ENCODE measurements at places on chromosomes 6 and 20.

DNA sequence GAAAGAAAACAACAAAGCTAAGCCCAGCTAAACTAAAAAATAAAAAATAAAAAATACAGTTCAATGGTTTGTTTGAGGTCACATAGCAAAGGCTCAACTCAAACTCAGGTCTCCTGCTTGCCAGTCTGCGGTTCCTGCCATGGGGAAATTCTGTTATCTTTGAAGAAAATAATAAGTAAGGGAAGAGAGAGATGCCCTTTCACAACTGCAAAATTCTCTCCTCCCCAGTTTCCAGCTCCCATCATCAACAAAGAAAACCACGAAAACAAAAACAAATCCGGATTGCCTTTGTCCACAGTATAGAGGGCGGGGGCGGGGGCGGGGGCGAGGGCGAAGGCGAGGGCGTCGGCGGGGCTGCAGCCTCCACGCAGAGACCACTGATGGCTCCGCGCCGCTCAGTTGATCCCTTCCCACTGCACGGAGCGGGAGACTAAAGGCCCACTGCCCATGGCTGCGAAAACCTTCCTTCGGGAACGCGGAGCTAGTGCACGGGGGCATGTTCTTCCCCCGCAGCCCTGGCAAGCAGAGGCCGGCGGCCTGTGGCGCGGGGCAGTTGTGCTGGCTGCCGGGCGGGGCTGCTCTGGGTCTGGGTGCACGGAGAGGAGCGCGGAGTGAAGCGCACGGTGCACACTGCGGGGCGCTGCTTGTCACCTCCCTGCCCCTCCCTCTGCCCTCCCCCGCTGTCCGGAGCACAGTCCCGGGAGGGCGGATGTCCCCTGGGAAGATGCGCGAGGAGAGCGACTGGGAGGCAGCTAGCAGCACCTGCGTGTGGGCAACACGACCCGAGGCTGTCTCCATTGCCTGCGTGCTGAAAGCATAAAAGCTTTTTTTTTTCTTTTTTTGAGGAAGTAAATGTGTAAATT is 54.1 kb upstream of the TPD52L1 start:
- no peak for DNase-seq

GRCh38 chr6:101146389-101146788 is 247.1 kb upstream of the GRIK2 start:
- no peak for DNase-seq

DNA sequence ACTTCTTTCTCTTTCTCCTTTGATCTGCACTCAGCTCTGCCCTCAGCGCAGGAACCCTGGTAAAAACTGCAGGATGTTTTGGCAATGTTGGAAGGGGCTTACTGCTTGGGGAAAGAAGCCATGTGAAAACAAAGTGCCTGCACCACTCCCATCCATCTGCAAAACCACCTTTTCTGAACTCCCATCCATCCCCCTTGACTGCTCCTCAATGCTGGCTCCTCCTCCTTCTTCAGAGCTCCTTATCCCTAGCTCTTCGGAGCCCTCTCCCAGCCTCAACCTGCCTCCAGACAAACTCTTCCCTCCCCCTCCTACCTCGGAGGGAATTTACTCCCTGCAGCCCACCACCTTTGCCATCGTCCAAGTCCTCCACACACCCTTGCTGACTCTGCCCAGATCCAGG is 4.2 kb upstream of the ZBTB12 start:
- DNase-seq = no peak

DNA sequence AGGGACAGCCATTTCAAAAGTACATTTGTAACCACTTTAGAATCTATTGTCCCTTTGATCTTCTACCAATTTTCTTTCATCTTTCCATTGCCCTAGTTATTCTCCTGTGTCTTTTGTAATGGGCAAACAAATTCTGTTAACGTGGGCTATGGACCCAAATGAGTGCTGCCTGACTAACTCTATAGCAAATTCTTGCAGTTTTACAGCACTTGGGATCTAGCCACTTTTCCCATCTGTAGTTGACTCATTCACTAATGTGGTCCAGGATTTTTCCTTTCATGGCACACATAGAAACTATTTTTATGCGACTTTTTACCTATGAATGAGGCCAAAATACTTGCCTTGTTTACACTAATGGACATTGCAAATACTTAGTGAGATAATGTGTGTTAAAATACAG is 52.0 kb downstream of the GRIK2 start:
- DNase-seq = no peak

DNA sequence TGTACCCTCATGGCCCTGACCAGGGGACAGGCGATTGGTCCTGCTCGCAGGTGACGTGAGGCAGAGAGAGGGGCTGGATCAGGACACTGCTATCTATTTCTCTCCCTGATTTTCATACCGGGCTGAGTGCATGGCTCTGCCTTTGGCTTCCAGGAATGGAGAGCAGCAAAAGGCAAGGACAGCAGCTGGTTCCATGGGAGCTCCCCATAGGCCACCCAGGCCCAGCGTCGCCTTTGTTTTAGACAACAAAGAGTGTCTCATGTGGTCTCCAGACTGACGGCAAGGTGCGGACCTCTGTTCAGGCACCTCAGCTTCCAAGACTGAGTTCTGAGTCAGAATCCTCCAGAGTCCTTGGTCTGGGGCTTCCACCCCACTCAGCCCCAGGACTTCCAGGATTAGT is 123.1 kb downstream of the VEGFA start:
- no peak for DNase-seq

DNA sequence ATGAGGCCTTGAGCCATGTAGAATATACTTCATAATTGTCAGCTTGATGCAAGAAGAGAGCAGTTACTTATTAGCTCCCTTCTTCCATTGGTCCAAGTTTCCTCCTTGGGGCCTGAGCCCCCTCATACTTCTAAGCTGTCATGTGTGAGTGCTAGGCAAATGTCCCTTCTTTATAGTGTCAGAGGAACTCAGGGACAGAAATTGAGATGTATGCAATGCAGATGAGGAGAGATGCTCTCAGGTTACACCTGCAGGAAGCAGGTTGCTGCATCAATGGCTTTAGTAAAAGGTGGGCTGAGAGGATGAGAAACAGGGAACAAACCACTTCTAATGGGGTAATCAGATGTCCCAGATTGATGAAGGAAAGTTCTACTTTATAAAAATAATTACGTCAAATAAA is 6.7 kb upstream of the PDSS2 start:
- no peak for DNase-seq

DNA sequence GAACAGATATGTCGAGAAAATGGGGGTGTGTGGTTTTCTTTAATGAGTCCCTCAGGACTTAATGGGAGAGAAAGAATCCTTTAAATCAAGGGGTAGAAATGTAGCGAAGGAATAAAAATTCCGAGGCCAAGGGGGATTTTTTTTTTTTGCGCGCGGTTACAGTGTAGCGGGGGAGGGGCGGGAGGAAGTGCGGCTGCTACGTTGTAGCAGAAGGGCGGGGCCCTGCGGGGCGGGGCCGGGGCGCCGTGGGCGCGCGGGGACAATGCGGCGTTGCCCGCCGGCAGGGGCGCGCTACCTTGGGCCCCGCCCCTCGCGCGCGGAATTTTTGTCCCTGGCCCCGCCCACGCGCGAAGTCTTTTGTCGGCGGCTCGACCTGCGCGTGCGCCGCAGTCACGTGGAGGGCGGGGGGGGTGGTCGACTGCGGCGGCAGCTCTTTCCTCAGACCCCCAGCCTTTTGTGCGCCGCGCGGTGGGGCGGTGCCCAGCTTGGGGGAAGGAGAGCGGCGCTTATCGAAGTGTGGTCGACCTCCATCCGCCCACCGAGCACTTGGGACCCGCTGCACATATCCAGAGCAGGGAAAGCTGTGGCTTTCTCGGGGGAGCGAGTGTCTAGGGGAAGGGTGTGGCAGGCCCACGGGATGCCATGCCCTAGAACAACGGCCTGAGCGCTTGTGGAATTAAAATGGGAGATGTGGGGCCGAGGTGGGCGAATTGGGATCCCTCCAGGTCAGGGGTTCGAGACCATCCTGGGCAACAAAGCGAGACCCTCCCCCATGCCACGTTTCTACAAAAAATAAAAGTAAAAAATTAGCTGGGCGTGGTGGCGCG is 1.3 kb downstream of the TUBB start:
- peak; percentile 92 for DNase-seq

- DNase-seq = no peak
Measured at GRCh38 chr20:56656632-56657031, 27.5 kb downstream of the TFAP2C start.

DNA sequence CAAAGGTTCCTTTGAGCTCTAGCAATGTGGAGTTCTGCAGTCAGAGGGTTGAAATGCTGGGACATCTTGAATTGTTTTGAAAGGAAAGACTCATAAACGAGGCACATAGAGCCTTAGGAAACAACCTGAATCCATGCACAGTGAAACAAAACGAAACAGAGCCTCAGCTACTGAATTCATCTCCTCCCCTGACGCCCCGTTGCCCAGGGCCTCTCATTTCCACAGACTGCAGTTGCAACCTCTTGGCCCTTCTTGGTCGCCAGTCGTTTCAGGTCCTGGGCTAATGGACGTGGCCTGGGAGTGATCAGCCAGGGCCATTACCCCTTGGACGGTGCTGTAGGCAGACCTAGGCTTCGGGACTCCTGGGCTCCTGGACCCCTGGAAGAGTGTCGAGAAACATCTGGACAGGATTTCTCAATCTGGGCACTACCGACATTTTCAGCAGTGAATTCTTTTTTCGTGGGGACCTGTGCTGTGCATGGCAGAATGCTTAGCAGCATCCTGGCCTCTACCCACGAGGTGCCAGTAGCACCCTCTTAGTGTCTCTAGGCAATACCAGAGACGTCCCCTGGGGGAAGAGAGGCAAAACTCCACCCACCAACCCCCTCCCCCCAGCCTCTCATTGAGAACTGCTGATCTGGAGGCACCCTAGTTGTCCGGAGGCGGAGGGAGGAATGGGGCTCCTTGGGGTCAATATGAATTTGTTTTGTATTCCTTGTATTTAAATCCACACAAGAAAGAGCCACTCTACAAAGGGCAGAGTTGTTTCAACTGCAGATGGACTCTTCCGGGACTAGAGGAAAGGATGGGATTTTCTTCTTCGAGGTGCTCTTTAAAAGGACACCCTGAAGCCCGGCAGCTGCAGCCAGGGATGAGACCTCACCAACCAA is 50.2 kb downstream of the TMEM242 start:
- DNase-seq = no peak

- peak; percentile 31 for DNase-seq
Measured at GRCh38 chr6:158854214-158855101, 35.3 kb upstream of the EZR start.
